ENCODE measurements at places on chromosomes 4 and X. TPM values are rescaled to one million over a fixed set of nuclear protein-coding genes. Genes with fewer than 3 reads are reported as not detected.

DUSP21 gene
- total RNA-seq, result not detected

CT45A5 gene
- not detected for total RNA-seq

HELT gene
- total RNA-seq, result not detected

CSAG1 gene
- total RNA-seq, result not detected

TMSB15B gene
- 11.7 TPM for total RNA-seq

PDK3 gene
- 17.0 TPM for total RNA-seq

NAT8L gene
- 5.4 TPM for total RNA-seq

UNC5C gene
- 30.9 TPM for total RNA-seq

STARD8 gene
- total RNA-seq, result 32.3 TPM
